ENCODE measurements at places on chromosomes 12 and 14. TPM values are rescaled to one million over a fixed set of nuclear protein-coding genes. Genes with fewer than 3 reads are reported as not detected.

- peak; percentile 85 for DNase-seq
These were observed 24.0 kb upstream of the LGR5 start for GRCh38 chr12:71415336-71416231.

- no peak for DNase-seq
These were observed 714.9 kb upstream of the MDGA2 start for GRCh38 chr14:48390346-48390745.

DNA sequence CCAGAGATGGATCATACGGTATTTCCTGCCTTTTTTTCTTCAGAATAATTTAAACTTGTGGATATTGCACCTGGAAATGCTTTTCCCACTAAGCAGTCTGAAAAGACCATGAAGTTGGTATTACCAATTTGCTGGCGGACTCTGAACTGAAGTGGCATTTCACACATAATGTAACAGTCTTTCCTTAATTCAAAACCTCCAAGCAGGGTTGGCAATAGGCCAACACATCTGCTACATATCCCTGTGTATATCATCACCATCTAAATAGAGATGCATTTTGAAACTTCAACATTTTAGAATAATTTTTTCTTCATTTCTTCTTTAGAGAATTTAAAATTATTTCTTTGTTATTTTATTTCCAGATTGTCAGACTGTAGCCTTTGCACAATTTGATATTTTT lies 100.5 kb downstream of the TSPAN8 start:
- no peak for DNase-seq

DNA sequence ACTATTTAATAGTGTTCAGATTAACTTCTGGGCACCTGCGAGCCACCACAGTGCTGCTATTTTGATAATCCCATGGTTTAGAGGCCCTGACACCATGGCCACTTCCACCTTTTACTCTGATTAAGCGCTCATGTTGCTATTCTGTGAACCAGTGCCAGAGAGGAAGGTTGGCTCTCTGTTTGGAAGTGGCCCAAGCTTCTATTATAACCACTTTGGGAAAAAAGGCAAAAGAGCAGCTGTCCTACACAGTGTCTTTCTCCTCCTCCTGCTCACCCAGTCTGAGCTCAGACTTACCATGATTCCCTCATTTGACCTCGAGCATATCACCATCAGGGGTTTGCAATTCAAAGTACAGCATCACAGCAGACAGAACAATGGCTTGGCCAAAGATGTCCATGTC lies 23.3 kb downstream of the DYRK2 start:
- no peak for DNase-seq

DNA sequence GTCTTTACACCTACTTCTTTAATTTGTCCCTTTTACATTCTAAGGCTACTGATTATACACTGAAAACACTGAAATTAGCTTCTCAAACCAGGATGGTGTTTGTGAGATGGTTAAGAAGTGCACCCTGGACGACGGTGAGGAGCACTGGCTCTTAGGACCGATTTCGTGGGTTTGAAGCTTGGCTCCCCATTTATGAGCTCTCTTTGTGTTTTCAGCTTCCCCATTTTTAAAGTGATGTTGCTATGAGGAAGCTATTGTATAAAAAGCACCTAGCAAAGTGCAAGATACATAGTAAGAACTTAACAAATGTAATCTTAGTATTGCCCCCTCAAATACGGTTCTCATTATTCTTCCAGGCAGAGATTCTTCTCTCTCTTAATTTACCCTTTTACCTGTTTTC lies 4.7 kb downstream of the NFYB start:
- no peak for DNase-seq

GRCh38 chr12:30926243-30927221 lies at the start of gene TSPAN11:
TSS of gene TSPAN11 (plus strand) at chr12:30926748. CDS start at chr12:30953992, 27,244 bp downstream.
- peak; percentile 81 for DNase-seq

GRCh38 chr12:95191060-95191696 lies 26.1 kb downstream of the FGD6 start:
- no peak for DNase-seq

- peak; percentile 30 for DNase-seq
These were observed 2.3 kb downstream of the CDKN1B start for GRCh38 chr12:12719496-12719895.

DNA sequence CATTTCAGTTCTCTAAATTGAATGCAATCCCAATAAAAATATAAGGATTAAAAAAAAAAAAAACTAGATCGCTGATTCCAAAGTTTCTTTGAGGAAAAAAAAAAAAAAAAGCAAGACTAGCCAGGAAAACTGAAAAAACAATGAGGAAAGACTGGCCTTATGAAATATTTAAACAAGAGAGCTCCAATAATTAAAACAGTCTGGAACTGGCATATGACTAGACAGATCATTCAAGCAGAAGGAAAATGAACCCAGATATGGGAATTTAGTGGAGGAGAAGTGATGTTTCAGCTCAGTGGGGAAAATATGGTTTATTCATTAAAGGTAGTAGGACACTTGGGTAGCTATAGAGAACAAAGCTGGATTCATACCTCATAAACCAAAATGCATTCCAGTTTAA lies 42.0 kb upstream of the TBC1D15 start:
- DNase-seq: peak; percentile 7

DNA sequence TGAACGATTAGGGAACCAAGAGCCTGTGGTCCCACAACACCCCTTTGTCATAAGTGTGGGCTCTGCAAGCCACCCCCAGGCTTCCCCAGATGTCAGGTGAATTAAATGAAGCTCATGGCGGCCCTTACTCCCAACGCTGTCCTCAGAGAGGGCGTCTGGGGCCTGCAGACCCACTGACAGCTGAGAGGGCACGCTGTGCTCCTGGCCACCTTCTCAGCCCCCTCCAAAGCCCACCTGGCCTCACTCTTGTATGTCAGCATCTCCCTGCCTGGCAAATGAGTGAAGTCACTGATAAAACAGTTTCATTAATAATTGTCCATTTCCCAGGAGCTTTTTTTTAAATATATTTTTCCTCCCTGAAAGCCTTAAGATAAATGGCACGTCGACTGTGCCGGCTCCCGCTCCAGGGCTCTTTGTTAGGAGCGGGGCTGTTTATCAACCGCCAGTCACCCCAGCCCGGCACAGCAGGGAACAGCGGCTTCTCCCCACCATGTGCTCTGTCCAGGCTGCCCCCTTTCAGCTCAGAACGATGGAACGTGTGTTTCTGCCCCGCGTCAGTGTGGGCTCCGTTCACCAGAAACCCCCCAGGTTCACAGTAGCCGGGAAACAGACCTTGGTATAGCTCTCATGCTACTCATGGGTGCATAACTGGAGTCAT lies 94.7 kb upstream of the SFSWAP start:
- no peak for DNase-seq

GRCh38 chr14:75604979-75605851 lies 26.8 kb downstream of the FLVCR2 start:
- no peak for DNase-seq

DNA sequence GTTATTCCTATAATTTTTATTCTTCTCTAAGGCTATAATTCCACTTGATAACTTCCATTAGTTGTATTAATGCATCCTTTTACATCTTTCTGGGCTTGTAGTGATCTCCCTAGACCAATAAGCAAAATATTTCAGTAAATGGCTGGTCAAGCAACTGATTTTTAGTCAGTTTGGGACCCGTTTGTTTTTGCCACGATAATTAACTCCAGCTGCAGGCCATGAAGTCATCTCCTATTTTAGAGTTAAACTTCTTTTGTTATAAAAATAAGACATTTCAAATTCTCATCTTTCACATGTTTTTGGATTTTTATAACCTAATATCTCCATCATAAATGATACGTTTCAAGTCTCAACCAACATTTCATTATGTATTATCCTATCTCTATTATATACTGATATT lies 49.4 kb downstream of the MAGOHB start:
- peak; percentile 47 for DNase-seq

DNA sequence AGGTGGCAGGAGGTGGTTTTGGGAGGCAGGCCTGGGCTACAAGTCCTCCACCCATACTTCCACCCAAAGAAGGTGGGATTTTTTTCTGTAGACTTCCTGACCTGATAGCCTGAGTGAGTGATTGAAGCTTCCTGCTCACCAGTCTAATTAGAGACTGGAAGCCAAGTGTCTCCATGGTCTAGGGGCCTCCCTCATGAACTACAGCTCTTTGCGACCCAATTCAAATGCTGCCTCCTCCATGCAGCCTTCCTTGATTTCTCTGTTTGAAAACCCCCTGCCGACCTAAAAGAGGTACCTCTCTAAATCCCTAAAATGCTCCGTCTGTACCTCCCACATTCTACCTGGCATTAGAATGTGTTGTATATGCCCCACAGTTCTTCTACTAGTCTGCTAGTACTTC lies 124.9 kb downstream of the PLXNC1 start:
- DNase-seq: no peak

DNA sequence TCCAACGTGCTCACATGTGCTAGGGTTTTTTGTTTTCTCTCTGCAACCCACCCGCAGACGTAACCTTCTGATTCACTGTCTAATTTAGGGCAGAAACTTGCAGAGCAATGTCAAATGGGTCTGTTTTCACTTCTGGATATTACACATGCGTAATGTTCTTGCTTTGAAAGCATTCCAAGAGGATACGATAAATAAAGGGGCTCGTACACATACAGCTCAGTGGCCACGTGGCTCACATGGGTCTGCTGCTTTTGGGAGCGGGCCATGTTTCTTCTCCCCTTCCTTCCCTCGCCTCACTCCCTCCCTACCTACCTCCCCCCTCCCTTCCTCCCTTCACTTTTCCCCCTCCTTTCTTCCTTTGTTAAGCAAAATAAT lies 23.4 kb downstream of the CACNA1C start:
- peak; percentile 41 for DNase-seq

GRCh38 chr14:95258754-95259593 lies 60.7 kb downstream of the CLMN start:
- no peak for DNase-seq

DNA sequence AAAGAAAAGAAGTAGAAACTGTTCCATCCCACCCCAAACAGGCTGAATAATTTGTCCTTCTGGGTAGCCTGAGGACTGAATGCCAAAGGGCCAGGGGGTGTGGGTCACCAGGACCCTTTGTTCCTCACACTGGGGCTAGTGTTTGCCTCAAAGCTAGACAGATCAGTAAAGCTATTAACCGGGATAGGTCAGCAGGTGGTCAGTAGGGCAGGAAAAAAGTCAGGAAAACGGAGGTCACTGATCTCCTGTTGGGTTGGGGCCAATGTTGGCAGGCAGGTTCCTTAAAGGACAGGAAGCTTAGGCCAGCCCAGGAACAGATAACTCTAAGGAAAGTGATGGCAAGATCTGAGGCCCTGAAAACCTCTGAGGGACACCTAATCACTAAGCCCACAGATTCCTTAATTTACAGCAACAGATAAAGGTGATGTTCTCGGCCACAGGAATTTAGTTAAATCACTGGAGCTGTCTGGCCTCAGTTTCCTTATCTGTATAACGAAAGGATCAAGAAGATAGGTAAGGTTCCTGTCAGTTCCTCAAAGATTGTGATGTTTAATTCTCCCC lies 22.7 kb upstream of the TMPO start:
- DNase-seq: no peak

GRCh38 chr14:104843442-104844305 lies 21.4 kb upstream of the CEP170B start:
- DNase-seq: peak; percentile 47

DNA sequence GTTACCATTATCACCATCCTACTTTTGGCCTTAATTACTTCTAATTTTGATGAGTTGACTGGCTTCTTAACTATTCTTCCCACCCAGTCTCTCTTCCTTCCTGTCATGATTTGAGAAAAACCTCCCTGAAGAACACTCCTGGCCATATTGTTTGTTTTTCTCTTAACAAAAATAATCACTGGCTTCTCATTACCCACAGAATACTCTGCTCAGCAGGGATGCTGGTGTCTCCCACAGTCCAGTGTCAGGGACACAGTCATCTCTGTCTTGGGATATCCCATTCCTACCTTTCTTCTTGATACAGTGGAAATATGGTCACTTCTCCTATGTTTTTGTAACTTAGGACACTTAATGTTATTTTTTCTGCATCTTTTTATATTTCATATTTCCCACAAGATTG lies 103.7 kb downstream of the SRGAP1 start:
- no peak for DNase-seq

- DNase-seq: no peak
These were observed 29.2 kb downstream of the HIGD1C start for GRCh38 chr12:50981319-50982239.

GRCh38 chr12:127811988-127812387 lies 455.0 kb upstream of the TMEM132C start:
- DNase-seq: peak; percentile 94

GRCh38 chr12:18828483-18828882 lies 90.6 kb downstream of the CAPZA3 start:
- no peak for DNase-seq

DNA sequence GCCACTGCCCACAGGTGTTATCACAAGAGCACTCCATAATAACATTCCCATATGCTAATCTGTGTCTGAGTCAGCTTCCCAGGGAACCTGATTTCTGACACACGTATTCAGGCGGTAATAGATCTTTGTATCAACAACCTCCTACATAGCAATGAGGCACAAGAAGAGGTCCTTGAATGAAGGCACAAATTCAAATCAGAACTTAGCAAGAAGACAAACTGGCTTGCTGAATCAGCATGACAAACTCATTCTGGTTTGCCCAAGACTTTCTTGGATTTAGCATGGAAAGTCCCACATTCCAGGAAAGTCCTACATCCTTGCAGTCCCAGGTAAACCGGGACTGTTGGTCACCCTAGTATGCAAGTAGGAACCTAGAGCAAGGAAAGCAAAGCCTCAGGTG lies 33.9 kb upstream of the RNU6-7 start:
- no peak for DNase-seq

DNA sequence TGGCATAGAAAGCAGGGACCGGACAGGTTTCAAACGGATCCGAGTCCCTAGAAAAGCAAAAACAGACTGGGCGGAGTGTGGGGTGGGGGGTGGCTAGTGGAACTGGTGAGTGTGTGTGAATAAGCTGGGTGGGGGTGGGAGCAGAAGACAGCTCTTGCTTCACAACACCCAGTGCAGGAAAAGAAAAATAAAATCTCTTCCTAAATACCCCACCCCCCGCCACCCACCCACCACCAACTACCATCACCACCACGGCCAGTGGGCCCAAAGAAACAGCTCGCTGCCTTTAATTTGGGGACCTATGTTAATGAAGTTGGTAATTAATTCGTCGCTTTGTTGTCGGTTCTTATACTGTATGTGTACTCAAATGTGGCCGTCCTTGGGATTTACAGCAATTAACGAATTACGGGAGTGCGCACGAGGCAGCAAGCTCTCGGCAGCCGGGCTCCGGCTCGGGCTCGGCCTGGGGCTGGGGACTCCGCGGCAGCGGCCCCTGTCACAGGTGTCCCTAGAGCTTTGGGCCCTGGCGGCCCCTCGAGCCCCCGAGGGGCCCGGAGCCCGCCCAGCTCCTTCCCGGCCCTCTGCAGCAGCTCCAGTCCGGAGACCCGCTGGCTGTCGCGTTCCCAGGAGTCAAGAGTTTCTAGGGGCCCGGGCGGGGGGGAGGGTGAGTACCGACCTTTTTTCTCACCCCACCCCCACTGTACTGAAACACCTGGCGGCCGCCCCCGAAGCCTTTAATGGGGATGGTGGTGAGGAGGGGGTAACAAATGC lies 1.5 kb upstream of the OTX2 start:
- DNase-seq: no peak

The COPZ1 gene
- 170 TPM for polyA plus RNA-seq

The TSPAN8 gene
- polyA plus RNA-seq: not detected

The TAC3 gene
- polyA plus RNA-seq: not detected

The RNU4-1 gene
- polyA plus RNA-seq: not detected

The DAO gene
- polyA plus RNA-seq: not detected

The KERA gene
- not detected for polyA plus RNA-seq

The B3GNT4 gene
- 0.82 TPM for polyA plus RNA-seq
